ENCODE measurements at places on chromosomes 11 and 22.

- no peak for DNase-seq
Measured at GRCh38 chr22:43848366-43849171, 13.7 kb downstream of the SULT4A1 start.

DNA sequence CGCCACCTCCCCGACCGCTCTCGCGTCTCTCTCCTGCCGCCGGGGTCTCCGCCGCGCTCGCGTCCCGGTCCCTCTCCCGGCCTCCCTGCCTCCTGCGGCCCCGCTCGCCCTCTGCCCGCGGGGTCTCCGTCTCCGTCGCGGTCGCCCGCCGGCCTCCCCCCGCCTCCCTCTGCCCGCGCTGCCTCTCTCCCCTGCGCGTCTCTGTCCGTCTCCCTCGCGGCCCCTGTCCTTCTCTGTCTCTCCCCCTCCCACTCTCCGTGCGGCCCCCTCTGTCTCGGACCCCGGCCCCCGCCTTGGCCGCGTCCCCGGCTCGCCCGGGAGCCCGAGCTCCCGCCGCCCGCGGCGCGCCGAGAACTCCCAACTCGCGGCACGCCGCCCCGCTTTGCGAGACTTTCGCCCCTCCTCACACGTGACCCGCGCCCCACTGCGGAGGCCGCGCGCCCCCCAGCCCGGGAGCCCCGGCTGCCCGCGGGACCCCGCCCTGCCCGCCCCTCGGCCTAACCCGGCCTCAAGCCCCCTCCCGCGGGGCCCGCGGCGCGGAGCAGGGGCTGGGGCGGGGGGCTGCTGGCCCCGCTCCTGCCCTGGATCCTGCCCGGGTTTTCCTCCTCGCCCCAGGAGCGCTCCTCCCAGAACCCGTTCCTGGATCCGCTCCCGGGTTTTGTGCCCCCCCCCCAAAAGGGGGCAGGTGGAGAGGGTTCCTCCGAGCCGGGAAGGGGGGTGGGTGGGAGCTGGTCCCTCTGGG, 702 bp upstream of the KCNJ4 start:
- DNase-seq = no peak

- no peak for DNase-seq
Measured at GRCh38 chr22:31637447-31637890, 24.5 kb downstream of the PISD start.

DNA sequence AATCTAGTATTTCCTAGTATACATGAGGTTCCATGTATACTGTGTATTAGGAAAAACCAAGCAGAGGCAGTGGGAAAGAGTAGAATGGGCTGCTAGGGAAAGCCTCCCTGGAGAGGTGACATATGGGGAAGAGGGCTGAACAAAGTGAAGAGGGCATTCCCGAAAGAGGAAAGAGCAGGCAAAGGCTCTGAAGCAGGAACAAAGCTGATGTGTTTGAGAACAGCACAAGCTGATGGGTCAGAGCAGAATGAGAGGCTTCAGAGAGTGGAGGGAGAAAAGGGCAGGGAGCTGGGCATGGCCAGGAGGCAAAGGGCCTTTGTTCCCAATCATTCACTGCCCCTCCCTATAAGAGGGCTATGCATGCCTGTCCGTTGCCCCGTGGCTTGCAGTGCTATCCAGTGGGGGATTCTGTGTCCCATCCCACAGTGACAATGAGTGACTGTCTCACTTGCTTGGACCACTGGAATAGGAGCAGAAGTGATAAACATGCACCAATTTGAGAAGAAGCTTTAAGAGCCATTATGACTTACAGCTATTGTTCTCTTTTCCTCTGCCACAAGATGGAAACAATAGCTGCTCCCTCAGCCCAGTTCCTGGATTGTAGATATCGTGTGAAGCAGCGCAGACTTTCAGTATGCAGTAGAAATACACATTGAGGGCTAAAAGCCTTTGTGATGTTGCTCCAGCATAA, 39.6 kb downstream of the GALNT18 start:
- no peak for DNase-seq

DNA sequence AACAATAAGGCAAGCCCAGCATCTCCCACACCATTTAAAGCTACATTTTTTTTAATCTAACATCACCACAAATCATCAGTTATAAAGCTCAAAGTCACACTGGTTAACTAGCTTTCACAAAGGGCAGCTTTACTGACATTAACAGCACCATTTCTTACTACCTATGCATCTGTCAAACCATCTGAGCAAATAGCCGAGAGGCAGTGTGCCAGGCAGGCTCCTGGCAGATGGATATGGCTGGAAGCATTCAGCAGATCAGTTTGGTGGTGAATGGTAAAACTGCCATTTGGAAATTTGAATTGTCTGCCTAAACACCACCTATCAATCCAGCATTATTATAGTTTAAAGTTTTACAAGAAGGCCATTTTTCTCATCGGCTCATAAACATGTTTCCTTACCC, 131.2 kb downstream of the TTC28 start:
- no peak for DNase-seq

DNA sequence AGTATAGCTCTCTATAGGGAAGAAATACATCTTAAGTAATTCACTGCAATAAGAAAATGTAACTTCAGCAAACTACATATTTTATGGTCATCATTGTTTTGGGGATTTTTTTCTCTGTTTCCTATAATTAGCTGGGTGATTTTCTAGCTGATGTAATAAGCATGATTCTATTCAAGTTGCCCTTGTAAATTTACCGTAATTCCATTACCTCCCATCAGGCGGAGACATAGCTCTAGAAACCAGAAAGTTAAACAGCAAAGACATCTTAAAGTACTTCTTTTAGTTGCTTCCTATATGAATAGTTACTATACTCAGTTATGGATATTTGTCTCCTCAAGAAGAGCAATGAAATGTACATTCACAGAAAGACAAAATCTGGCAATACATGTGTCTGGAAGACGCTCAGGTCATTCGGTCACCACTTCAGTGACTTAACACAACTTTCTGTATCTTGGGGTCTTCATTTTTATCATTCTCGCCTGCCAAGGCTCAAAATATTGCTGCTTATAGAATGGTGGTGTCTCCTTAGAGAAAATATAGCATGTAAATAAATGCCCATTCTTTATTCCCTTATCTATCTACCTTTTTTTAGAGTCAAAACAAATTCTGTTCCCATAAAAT, 239.9 kb upstream of the ZC3H12C start:
- DNase-seq = no peak

- DNase-seq = no peak
Measured at GRCh38 chr11:7899418-7899817, 31.6 kb downstream of the OR10A6 start.

DNA sequence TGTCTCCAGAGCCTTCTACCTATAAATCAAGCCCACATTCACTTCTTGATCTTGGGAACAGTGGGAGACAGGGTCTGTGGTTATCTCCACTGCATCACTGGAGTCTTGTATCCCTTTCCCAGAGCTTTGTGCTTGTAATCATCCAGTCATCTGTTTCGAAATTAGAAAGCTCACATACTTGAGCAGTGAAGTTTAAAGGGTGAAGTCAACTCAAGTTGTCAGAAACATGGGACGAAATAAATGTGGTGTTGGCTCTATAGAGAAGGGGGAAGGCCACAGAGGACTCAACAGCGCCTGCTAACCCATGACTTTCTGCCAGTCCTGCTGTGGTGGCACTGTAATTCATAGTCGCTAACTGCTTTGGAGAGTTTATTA, 197.5 kb downstream of the DBX1 start:
- DNase-seq = no peak

DNA sequence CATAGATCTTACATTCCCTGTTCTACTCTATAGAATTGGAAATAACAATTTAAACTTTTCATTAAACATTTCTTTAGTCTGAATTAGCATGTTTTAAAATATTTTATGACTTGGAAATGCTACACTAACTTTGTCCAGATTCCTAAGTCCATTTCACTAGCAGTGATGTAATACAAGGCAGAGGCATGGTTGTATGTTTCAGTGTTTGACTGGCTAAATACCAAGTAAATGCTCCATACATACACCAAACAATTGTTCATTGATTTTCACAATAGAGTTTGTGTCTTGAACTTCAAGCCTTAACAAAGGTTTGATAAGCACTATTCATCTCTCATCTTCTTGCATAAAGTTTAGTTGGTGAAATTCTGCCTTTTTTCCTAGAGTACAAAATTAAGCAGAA, 13.5 kb downstream of the ZBED5 start:
- DNase-seq = no peak

DNA sequence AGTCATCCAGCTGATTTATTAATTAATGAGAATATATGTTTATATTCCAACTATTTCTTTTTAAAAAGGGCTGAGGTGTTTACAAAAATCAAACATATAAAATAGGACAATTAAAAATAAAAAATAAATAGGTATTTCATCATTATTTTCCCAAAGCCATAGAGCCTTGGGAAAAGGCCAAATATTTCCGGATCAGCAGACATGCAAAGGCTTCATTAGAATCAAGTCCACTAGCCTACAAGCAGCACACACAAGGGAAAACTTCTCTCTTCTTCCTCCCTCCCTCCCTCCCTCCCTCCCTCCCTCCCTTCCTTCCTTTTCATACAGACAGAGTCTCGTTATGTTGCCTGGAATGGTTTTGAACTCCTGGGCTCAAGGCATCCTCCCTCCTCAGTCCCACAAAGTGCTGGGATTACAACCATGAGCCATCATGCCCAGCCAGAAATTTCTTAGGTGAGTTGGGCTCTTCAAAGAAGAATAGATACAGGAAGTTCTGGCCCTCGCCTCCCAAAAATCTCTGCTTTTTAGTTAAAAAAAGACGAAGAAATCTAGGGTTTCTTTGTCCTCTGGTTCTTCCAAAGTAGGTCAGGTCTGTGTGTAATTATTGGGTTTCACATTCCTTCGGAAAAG, 121.2 kb downstream of the SIK3 start:
- no peak for DNase-seq

- DNase-seq = no peak
Measured at GRCh38 chr22:47345025-47345424, 582.6 kb downstream of the TBC1D22A start.

DNA sequence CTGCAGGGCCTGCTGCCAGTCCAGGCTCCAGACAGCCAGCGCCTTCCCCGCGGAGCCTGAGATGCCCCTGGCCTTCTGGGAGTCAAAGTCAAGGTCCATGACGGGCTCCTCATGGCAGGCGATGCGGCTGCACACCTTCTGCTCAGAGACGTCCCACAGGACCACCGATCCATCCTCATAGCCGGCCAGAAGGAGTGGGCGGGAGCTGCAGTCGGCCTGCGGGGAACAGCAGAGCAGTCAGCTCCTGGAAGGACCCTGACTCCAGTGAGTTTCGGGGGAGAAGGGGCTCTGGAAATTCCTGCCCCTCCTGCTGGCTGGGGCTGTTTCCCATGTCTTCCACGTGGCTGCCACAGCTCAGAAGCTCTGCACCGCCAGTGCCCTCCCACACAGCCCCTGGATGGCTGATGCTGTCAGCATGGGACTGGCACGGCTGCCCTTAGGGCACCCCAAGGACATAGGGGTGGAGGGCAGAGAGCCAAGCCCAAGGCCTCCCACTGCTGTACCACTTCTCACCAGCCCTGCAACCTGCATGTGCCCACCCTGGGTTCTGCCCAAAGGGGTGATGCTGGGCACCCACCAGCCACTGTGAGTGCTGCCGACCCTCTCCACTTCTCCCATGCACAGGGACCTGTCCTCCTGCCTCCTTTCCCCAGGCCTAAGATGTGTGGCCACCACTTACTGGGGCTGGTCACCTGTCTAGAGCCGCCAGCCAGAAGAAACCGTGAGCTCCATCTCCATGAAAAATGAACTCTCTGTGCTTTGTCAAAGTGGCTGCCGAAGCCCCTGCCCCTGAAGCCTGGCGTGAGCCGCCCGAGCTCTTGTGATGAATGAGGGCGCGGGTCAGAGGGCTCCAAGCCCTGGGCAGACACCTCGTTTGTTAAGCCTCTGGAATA, 41.7 kb downstream of the TBX1 start:
- no peak for DNase-seq

GRCh38 chr11:58524232-58525036, 16.5 kb upstream of the OR5B21 start:
- DNase-seq = peak; percentile 19

GRCh38 chr11:44955015-44955738, 4.5 kb upstream of the TP53I11 start:
- DNase-seq = no peak

DNA sequence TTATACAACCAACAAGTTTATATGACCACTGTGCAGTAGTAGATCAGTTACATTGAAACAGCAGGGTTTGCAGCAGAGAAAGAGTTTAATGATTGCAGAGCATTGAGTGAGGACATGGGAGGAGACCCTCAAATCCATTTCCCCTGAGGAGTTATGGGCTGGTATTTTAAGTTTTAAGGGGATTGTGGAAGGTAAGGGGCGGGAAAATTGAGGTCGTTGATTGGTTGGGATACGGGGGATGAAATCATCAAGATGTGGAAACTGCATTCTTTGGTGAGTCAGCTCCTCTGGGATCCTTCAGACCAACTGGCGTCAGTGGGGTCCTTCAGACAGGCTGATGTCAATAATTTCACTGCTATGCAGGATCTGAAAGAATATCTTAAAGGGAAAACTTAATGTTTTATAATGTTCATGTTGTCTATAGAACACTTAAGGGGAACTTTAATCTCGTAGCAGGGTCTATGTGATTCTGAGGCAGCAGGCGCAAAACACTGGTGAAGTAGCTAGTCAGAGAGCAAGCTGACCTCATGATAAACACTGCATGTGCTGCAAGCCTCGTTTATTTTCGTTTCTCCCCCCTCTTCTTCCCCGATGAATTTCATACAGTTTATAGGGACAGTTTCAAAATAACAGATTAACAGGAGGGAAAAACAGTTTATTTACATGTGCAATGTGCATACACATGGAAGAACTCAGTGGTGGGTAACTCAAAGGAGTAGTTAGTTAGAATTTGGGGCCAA, 17.4 kb upstream of the BACE1-AS start:
- no peak for DNase-seq

DNA sequence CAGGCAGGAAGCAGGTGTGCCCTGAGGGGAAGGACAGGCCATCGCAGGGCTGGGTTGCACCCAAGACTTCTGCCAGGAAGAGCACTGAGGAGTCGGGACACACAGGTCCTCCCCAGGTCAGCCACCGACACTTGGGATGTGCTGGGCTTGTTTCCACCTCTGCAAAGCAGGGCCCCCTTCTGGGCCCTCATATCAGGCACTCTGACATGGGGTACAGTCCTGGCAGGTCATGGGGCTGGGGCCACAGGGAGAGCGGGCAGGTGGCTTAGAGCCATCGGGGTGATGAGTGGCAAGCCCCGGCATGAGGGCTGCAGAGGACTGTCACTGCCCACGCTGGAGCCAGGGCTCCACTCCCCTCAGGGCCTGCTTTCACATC, 7.9 kb upstream of the ADORA2A start:
- DNase-seq = no peak

DNA sequence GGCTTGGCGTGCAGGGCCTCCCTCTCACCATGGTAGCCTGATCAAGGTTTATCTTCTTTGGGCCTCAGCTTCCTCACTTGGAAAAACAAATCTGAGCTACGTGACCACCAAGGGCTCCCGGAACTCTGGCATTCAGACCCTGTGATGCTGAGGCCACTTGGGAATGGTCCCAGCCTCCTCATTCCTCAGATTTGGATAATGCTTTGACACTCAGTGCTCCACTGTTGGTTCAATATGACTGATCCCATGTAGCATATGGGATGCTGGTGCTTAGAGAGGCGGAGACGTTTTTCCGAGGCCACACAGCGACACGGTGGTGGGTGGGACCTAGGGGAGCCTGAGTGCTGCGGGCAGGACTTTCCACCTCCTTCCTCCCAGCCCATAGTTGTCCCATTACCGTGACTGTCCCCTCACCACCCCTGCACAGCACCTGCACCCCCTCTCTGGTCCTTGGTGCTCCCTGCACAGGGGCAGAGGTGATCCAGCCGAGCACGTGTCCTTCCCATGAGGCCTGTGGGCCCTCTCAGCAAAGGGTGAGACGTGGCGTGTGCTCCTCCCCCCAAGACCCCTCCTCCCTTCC, 23.1 kb downstream of the MB start:
- DNase-seq = no peak

All from stimulated activated CD8-positive, alpha-beta memory T cell treated with anti-CD3 and anti-CD28 coated beads, Interleukin-2, amount 100 ng/mL, for 1 hour (primary cell).